T follicular helper cell (primary cell): ENCODE measurements at places on chromosomes 7 and 10.
A peak's percentile ranks its signal among the peaks of the same experiment; 100 is the strongest.

DNA sequence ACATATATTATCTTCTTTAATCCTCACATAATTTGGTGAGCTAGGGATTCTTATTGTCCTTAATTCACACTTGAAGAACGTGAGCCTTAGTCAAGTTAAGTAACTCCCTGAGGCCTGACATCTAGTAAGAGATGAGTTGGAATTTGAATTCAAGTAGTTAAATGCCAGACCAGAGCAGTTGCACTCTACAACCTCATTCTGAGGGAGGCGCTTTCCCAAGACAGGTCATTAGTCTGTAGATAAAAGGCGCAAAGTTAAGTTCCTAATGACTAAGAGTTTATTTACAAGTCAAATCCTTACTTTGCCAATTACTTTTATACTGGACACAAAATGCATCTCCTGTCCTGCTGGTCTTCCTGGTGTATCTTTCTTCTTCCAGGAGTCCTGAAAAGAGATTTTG, 3.6 kb upstream of the EXOC6 start:
- DNase-seq = no peak

GRCh38 chr10:62810156-62810902, 5.8 kb downstream of the ADO start:
- DNase-seq = no peak

DNA sequence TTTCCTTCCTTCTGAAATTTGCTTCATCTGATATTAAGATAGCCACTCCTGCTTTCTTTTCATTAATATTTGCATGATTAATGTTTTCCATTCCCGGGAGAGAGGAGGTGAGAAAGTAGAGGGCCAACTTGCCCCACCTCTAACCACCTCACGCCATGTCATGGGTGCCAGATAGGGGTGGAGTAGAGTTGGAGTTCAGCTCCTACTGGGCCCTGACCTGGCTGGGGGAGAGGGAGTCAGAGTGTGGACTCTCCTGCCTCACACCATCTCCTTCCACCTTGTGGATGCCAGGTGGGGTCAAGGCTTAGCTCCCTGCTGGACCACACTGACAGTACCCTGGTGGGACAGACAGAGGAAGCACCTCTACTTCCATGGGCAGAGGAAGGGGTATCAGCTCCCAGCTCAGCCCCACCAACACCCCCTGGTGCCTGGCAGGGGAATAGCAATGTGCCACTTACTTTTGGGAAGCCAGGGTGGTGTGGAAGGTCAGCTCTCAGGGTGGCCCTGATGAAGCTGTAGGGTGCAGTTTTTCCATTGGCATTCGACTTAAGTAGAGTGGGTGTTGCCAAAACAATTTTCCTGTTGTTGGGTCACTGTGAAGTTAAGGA, 28.0 kb downstream of the CHST12 start:
- peak; percentile 10 for DNase-seq

DNA sequence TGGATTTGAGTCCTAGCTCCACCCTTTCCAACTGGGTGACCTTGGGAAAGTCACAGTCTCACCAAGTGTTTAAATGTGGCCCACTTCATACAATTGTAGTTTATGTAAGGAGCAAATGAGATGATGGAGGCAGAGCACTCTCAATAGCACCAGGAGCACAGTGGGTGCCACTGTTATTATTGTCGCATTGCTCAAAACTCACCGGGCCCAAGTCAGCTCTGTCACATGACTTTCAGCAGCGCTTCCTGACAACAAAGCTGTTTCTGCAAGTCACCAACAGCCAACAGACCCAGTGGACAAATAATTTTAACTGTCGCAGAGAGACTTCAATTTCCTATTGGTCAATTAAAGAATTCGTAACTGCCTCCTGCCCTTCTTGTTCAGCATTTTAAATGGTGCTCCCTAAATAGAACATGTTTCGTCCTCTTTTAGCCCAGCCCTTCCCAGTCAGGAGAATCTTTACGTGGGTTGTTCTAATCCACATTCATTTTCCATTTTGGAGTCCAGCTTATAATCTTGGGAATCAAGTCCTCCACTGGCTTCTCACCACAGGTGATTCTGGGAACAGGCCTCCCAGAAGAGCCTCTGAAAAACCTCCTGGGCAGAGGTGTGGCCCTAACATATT, 415.6 kb upstream of the NPVF start:
- no peak for DNase-seq

DNA sequence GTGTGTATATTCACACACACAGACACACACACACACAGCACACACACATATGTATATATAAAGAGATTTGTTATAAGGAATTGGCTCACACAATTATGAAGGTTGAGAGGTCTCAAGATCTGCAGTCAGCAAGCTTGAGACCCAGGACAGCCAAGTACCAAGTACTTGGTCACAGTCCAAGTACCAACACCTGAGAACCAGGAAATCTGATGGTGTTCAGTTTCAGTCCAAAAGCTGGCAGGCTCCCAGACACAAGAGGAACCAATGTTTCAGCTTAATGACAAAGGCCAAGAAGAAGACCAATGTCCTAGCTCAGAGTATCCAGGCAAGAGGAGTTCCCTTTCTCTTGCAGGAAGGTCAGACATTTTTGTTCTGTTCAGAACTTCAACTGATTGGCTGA, 780.2 kb downstream of the MAGI2 start:
- DNase-seq = no peak

- DNase-seq = no peak
Measured at GRCh38 chr10:58587676-58588075, 75.0 kb downstream of the BICC1 start.

DNA sequence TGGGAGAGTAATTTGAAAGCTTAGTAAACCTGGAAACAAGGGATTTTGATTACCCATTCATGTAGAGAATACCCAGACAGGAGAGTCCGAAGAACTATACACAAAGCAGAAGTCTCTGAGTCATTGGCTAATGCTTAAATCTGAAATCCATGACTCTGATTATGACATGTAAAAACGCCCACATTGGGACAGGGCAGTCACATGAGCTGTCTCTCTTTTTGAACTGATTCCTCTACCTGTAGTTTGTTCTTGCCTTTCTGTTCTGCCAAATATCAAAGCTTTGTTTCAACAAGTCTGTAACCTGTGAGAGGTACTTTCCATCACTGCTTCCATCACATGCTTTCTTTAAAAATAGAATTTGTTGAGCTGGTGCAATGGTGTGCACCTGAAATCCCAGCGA, 4.3 kb upstream of the GPNMB start:
- no peak for DNase-seq

GRCh38 chr10:100653957-100654781, 91.2 kb upstream of the PAX2 start:
- DNase-seq = no peak

- DNase-seq = no peak
Measured at GRCh38 chr7:77958436-77958835, 159.9 kb downstream of the PHTF2 start.

- no peak for DNase-seq
Measured at GRCh38 chr7:44307301-44307900, 18.0 kb downstream of the CAMK2B start.

- no peak for DNase-seq
Measured at GRCh38 chr10:60952067-60952845, 8.3 kb upstream of the RHOBTB1 start.

GRCh38 chr7:35723011-35723410, 28.1 kb upstream of the HERPUD2 start:
- no peak for DNase-seq

DNA sequence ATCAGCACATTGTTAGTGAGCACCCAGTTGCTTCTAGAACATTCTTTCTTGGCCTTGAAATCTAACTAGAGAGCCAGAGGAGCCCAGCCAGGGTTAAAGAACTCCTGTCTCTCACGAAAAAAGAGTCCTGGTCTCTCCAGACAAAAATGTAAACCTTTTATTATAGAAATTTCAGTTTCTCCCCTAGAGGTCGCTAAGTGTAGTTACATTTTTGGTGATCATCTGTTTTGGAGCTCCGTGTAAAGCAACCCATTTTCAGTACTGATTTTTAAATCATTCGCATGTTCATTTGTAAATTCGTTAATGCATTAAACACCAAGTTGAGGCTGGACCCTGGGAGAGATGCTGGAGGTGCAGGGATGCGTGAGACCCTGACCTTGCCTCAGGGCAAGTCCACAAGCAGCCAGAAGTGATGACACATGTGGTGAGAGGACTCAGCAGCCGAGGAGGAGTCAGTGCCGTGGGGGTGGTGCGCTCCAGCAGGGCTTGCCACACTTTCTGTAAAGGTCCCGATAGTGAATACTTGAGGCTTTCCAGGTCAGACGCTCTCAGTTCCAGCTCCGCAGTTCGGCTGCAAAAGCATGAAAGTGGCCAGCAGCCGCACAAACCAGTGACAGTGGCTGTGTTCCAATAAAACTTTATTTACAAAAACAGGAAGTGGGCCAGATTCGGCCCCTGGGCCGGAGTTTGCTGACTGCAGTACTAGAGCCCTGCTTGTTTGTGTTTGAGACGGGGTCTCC, 578.6 kb upstream of the FOXK1 start:
- no peak for DNase-seq

GRCh38 chr10:62916141-62916603, 100.0 kb upstream of the EGR2 start:
- no peak for DNase-seq

DNA sequence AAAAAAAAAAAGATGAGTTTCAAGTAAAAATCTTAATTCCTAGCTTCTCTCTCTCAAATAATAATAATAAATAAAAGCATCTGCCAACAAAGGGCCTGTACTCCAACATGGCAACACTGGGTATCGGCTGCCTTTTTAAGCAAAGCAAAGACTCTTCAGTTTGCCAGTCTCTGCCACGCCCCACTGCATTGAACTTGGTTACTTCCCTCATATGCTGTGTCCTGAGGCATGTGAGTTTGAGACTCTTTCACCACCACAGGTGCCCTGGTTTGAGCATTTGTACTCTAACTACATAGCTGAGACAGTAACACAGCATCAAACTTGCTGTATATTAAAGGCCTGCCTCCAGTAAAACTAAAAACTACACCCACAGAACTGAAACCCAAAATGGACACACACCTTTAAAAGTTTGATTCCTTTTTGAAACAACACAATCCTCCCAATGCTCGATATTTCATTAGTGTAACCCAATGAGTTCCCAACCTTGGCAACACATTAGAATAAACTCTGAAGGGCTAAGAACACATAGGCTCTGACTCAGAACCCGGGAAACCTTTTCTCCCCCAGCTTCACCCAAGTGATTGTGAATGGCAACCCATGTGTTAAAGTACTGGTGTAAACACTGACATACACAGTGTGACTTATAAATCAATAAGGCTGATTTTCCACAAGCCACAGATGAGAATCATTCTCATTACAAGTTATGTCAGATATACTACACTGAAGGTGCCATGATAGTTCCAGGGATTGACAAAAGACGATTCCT, 12.0 kb downstream of the JAZF1 start:
- no peak for DNase-seq

GRCh38 chr7:17663061-17663675, 277.1 kb downstream of the SNX13 start:
- DNase-seq = no peak

DNA sequence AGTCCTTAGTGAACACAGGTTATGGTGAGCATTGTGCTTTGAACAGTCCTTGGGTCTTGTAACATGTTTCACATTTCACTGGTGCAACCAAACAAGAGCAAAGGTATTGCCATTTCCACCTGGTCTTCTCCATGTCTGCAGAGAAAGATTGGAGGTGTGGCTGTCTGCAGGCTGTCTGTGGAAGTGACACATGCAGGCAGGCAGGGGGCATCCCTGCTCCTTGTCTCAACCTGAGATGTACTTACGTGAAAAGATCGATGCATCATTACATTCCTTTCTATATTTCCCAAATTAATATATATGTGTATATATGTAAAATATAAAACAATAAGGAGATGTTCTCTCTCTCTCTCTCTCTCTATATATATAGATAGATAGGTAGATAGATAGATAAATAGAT, 54.3 kb downstream of the LRRC18 start:
- no peak for DNase-seq

DNA sequence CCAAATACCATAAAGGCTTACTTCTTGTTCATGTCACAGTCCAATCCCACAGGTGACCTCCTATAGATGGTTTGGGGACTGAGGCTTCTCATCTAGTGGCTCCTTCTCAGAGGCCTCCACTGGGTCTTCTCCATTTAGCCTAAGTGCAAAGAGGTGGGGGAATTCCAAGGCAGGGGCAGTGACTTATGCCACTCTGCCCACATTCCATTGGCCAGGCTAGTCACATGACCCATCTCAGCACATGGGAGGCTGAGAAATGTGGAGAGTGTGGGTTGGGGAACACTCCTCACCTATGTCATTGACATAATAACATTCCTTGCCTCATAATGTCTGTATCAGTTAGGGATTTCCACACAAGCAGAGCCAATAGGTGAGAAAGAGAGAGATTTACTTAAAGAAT, 104.3 kb upstream of the PLXNA4 start:
- no peak for DNase-seq

DNA sequence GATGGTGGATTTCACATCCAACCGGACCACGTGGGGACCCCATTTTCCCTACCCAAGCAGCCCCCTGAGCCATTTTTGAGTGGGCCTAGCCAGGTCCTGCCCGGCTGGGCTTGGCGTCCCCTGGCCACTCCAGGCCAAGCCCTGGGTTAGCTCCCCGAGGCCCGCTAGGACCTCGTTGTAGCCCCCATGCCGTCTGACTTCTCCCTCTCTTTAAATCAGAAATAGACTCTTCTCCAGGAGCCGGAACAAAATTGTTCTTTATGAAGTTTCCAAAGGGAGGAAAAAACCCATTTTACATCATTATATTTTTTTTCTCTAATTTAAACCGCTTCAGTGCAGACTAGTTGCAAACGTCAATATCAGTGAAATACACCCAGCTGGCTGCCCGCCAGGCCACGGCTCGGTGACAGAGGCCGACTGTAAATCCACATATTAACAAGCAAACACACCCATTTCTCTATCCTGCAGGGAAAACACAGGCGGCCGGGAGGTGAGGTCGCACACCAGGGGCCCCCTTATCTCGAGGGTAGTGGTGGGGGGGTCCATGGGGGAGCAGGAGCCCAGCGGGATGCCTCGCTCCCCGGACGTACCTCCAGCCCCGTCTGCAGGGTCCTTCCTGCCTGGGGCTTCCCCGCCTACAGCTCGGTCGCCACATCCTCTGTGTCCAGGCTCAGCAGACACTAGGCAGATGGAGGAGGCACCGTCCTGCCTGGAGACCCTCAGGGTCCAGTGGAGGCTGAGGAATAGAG, 72.7 kb downstream of the ELFN1 start:
- DNase-seq = no peak

- no peak for DNase-seq
Measured at GRCh38 chr7:111711426-111712065, 149.3 kb upstream of the IMMP2L start.

- no peak for DNase-seq
Measured at GRCh38 chr10:9670911-9671310, 1346.8 kb upstream of the CELF2 start.
